Hematopoietic multipotent progenitor cell (in vitro differentiated cells): ENCODE measurements at places on chromosomes 13 and 19. TPM values are rescaled to one million over a fixed set of nuclear protein-coding genes. Genes with fewer than 3 reads are reported as not detected.

DNA sequence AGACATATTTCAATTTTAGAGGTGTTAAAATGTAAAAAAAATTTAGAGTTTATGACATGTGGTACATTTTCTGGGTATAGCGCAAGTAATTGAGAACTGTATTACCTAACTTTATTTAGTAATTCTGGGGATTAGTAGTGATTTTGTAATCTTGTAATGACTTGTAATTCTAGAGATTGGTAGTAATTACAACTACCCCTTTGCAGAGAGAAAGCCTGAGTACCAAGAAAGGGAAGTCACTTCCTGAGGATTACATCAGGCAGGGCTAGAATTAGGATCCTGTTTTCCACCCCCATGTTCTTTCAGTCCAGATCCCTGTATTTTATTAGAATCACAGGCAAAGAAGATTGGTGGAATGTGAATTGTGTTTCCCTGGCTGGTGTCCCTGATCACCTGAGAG is 274.9 kb downstream of the KCNRG start:
- no peak for DNase-seq

DNA sequence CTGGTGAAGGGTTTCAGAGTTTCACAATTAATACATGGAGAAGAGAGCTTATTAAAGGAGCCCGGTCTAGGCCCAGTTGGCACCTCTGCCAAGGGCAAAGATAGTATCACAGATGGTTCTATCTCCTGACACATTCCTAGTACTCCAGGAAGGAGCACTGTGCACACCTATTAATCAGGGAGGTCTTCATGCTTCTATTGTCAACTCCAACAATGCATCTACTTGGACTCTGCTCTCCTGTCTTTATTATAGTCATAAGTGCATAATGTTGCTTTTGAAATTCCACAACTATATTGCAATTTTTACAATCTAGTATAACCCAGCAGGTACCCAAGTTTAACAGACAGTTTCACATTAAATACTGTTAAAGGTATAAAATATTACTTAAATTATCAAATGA is 174.5 kb upstream of the TSC22D1 start:
- DNase-seq, result no peak

GRCh38 chr13:62119739-62120700 is 704.4 kb upstream of the PCDH20 start:
- no peak for DNase-seq

DNA sequence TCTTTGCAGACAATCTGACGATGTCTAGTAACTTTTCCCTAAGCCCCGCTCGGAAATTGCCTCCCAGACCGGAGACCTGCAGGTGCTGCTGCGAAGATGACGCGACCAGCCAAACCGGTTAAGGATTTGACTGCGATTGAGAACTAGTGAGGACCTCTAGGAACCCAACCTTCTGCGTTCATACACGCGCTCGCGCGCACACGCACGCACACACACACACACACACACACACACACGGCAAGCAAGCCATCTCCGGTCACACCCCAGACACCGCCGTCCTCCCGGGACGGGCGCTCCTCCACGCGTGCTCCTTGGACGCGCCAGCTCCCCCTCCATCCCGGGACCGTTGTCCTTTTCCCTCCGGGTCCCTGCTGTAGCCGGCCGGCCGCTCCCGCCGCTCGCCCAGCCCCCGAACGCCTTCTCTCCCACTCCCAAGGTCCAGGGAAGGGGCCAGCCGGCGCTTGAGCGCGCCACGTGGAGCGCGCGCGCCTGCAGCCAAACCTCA is 1.2 kb downstream of the TBC1D4 start:
- no peak for DNase-seq

GRCh38 chr19:33366897-33367296 is 6.6 kb upstream of the CEBPG start:
- DNase-seq, result no peak

DNA sequence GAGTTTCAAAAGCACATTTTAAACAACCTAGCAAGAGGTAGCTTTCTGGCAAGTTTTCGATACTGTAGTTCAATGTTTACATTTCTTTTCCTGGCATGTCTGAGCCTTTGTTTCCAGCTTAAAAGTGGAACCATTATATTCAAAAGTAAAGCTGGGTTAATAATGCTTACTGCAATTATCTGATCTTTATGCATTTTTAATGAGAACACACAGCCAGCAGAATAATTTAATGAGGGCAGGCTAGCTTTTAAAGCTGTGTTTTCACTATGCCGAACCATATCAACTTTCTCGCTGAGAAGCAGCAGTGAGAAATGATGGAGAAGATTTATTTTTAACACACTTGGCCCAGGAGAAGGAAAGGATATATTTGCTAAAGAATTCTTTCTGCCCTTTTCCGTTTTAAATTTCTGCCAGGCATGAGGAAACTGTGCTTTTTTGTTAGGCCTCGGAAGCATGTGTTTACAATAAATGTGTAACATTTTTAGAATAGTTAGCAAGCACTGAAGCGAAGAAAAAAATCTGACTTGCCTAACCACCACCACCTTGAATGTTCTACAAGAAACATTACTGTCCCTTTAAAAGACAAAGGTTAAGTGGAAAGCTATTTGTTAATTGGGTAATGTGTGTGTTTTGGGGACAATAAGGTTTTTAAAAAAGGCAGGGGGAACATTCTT is 1.0 kb downstream of the MBNL2 start:
- DNase-seq, result no peak

Gene MEF2B
- 0.27 TPM for total RNA-seq
